ENCODE measurements at places on chromosomes 12 and 14. TPM values are rescaled to one million over a fixed set of nuclear protein-coding genes. Genes with fewer than 3 reads are reported as not detected.
A peak's percentile ranks its signal among the peaks of the same experiment; 100 is the strongest.

Gene SLC48A1
- total RNA-seq = 20.9 TPM

Gene GZMH
- not detected for total RNA-seq

Gene GPR137C
- 0.89 TPM for total RNA-seq

Gene TSPAN11
- total RNA-seq = 0.76 TPM

Gene TMCC3
- 0.11 TPM for total RNA-seq

- peak; percentile 78 for DNase-seq
These were observed at the start of gene ACRBP for GRCh38 chr12:6647083-6647604. ACRBP (minus strand) TSS chr12:6647432; CDS start chr12:6647366, 66 bp downstream.

DNA sequence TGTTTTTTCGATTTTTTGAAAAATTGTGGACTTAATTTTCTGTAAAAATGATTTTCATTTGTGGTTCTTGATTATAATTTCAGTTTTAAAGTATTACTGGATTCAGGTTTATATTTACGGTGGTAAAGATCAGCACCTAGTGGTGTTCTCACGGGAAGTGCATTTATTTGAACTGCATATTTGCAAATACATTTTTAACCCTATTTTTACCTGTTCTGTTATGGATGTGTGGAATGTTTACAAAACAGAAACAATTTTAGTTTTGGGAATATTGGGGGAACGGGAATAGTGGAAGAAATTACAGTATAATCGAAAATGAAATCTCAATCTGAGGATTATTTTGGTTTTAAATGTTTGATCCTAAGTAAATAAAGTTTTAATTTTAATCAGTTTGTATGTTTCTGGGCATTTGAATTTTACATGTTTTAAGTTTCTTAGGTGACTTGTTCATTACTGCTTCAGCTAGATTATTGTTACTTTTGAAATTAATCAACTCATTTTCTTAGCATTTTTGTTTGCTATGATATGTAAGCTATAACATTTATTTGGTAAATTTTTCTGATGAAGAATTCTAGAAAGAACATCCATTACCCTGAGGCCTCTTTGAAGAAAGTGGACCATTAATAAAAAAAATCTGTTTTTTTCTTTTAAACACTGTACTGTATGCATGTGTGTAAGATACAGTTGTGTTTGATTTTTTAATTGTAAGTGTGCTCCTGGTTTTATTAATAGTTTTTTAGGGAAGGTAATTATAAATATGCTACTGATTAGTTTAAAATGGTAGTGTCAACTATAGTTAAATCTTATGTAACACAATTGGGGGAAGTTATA is 942 bp downstream of the ATF7IP start:
- peak; percentile 60 for DNase-seq

GRCh38 chr14:60363275-60363674 is 114.3 kb downstream of the PPM1A start:
- no peak for DNase-seq

- peak; percentile 55 for DNase-seq
These were observed at the start of gene SALL2 for GRCh38 chr14:21525962-21526671. SALL2 (minus strand) TSS chr14:21526346; CDS start chr14:21526127, 219 bp downstream.

DNA sequence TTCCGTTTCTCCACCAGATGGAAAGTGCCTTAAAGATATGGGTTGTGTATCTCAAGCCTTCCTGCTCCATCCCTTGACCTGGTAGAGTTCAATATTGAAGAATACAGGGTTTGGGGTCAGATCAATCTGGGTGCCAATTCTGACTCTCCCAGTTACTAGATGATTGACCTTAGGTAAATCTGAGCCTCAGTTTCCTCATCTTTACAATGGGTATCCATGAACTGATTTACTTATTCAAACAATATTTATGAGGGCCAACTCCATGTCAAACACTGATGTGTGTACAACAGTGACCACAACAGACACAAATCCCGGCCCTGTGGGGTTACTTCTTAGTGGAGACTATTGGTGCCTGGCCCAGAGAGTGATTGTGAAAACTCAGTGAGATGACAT is 7.5 kb upstream of the FAIM2 start:
- no peak for DNase-seq

GRCh38 chr12:115294453-115295133 is 610.6 kb upstream of the TBX3 start:
- no peak for DNase-seq

DNA sequence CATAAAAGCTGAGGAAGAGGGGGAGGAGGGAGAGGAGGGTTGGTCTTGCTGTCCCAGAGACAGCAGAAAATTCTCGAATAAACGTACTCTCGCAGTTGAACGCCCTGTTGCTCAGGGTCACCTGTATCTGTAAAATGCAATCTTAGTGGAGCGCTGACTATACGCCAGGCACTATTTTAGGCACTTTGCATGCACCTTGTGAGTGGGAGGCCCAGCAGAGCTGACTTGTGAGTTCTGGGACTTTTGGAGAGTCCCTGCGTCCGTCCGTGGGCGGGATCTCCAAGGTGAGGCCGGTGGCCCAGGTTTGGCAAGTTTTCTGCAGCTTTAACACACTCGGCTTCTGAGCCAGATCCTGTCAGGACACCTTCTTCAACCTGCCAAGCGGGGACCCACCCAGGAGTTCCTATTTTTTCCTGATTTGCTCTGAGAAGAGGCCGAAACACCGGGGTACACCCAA is 32.5 kb upstream of the PLEKHG6 start:
- DNase-seq = no peak

DNA sequence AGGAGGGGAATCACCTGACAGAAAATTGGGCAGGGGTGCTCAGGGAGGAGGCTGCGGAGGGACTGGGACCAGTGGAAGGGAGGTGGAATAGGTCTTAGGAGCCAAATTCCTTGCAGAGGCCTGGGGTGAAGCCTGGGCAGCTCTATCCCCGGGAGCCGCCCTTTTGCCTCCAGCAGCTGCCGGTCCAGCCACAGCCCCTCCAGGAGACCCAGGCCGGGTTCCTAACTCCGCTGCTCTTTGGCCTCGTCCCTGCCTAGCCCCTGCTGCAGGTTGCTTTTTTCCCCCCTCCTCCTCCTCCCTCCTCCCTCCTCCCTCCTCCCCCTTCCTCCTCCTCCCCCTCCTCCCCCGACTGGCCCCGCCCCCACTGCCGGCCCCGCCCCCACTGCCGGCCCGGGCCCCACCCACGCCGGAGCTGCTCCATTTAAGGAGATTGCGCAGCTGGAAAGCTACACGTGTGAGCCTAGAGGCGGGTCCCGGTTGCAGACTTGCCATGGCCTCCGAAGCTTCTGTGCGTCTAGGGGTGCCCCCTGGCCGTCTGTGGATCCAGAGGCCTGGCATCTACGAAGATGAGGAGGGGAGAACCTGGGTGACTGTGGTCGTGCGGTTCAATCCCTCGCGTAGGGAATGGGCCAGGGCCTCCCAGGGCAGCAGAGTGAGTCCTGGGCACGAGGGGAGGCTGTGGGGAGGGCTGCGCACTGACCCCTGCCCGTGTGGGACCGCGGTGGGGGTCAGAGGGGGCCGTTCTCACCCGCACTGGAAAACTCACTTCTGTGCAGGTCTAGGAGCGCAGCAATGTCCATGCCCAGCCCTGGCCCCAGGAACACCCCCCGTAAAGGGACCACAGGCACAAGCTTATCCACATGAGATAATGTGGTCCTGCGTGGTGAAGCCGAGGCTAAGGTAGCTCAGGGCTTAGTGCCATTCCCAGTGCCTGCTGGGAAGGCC is at the start of gene TCL1B:
TCL1B (plus strand) TSS at position 449 of the 945 bp plus-strand sequence; CDS start at position 491, 42 bp downstream.
- DNase-seq = no peak

DNA sequence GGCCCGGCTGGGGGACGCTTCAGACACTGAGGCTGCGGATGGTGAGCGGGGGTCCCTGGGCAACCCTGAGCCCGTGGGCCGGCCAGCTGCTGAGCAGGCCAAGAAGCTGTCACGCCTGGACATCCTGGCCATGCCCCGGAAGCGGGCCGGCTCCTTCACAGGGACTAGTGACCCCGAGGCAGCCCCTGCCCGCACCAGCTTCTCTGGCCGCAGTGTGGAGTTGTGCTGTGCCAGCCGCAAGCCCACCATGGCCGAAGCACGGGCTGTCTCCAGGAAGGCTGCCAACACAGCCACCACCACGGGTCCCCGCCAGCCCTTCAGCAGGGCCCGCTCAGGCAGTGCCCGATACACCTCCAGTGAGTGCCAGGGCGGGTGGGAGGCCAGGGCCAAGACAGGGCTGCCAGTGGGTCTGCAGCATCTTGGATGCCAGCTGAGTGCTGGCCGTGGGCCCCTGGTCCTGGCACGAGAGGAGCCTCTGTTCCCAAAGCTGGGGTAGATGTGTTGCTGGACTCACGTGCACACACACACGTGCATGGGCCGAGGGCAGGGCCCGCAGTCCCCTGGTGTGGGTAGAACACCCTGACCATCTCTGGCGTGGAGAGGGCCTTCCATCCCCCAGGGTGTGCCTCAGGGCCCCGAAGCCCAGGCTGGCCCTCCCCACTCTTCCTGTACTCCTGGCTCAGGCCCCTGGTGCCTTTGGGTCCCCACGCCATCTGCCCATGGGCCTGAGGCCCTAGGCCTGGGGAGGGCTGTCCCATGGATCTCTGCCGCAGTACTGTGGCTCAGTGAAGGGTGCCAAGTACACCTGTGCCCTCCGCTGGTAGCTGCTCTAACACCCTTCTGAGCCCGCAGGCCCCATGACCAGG is 22.8 kb downstream of the CEP170B start:
- no peak for DNase-seq
